ENCODE measurements at places on chromosomes 12 and 14. TPM values are rescaled to one million over a fixed set of nuclear protein-coding genes. Genes with fewer than 3 reads are reported as not detected.

Gene GYS2
- not detected for polyA plus RNA-seq

GRCh38 chr12:84661786-84662185, 250.8 kb downstream of the SLC6A15 start:
- DNase-seq = peak; percentile 74

- DNase-seq = peak; percentile 53
Observed at GRCh38 chr12:10771132-10771733, 31.2 kb downstream of the TAS2R7 start.

DNA sequence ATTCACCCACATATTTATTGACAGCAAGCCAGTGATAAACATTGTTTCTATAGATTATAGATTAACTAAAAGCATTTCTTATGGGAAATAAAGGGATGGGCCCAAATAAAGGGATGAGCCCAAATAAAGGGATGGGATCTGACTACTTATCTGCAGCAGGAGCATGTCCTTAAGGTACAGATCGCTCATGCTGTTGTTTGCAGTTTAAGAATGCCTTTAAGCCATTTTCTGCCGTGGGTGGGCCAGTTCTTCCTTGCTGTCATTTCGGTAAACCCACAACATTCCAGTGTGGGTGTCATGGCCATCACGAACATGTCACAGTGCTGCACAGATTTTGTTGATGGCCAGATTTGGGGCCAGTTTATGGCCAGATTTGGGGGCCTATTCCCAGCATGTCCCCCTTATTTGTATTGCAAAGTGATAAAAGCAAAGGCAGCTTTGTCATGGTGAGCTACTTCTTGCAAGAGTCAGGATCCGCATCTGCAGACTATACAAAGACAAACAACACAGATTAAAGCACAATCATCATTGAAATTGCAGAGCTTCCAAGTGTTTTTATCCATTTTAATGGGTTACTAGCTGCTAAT, 700.7 kb downstream of the LRFN5 start:
- no peak for DNase-seq

GRCh38 chr12:90254796-90255195, 546.2 kb upstream of the ATP2B1 start:
- DNase-seq = no peak

- DNase-seq = peak; percentile 36
Observed at GRCh38 chr12:26128168-26128567, 3.3 kb upstream of the BHLHE41 start.

Measured in GM23248 (cell line).